ENCODE measurements at places on chromosomes 5 and 9. TPM values are rescaled to one million over a fixed set of nuclear protein-coding genes. Genes with fewer than 3 reads are reported as not detected.

DNA sequence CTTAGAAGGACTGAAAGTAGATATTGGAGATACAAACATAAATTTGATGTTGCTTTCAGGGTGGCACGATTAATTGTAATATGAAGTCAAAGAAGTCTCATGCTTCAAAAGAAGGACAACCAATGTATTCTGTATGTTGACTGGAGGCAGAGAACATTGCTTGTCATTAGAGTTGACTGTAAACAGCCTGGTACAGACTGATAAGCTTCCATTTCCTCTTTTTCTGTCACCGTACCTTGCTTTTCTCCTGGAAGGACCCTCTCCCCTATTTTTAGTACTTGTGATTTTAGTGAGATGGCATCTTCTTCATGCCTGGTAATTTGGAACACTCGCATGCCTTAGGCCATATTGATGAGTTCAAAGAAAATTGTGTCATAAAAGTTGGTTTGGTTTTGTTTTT is 809.4 kb downstream of the PRELID2 start:
- H3K27me3 ChIP-seq, result no peaks in the 10 kb centered on the region
- DNase-seq, result no peak
- H3K4me3 ChIP-seq, result no peak overlapping the region
- no peaks in the 10 kb centered on the region for H3K4me1 ChIP-seq
- H3K36me3 ChIP-seq, result no peaks in the 10 kb centered on the region

DNA sequence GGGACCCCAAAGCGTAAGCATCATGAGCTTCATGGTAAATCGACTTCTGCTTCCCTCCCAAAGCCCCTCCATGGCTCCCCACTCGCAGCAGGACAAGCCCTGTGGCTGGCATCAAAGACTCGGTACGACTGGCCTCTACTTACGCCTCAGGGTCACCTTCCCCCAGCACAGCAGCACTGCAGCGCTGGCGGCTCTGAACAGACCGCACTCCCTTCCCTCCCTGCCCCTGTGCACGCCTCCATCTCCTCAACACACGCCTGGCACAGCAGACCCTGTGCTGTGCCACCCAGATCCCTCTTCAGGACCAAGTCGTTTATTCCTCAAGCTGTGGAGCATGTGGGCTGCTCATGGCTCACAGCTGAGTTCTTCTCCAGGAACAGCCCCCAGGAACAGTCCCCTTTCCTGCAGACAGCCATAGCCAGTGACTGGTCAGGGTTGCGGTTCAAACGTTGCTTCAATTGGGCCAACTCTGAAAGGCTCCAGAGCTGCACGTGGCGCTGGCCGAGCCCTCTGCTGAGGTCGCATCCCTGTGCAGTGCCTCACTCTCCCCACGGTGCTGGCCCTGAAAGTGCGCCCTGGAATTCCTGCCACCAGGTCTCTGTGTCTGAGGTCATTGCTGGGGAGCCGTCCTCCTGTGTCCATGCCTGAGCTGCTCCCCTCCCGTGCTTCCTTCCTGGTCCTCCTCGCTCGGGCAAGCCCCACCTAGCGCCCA is 88.0 kb downstream of the ZNF354C start:
- H3K4me3 ChIP-seq, result no peak overlapping the region
- H3K36me3 ChIP-seq, result no peaks in the 10 kb centered on the region
- no peaks in the 10 kb centered on the region for H3K4me1 ChIP-seq
- no peak overlapping the region for H3K27ac ChIP-seq
- no peak for DNase-seq

GRCh38 chr9:131992906-131993657 is 86.6 kb downstream of the MED27 start:
- H3K4me1 ChIP-seq, result no peaks in the 10 kb centered on the region
- H3K4me3 ChIP-seq, result no peak overlapping the region
- no peak for DNase-seq
- no peaks in the 10 kb centered on the region for H3K36me3 ChIP-seq
- H3K27me3 ChIP-seq, result no peaks in the 10 kb centered on the region

DNA sequence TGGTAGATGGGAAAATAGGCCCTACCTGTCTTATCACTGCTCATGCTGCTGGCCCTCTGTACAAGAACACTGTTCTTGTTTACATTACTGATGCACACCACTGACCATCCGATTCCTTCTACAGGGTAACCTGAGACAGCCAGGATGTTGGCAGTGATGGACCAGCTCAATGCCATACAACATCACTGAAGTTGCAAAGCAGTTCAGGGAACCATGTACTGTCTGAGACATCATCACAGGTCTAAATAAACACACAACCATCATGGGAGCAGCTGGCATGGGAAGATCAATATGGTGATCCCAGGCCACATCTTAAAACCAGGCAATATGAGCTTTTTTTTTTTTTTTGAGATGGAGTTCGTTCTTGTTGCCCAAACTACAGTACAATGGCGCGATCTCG is 59.0 kb downstream of the IARS1 start:
- no peaks in the 10 kb centered on the region for H3K36me3 ChIP-seq
- no peaks in the 10 kb centered on the region for H3K27me3 ChIP-seq
- DNase-seq, result no peak
- no peaks in the 10 kb centered on the region for H3K4me1 ChIP-seq
- H3K4me3 ChIP-seq, result no peak overlapping the region

- H3K27me3 ChIP-seq, result no peaks in the 10 kb centered on the region
- no peaks in the 10 kb centered on the region for H3K4me1 ChIP-seq
- no peak overlapping the region for H3K27ac ChIP-seq
- no peaks in the 10 kb centered on the region for H3K36me3 ChIP-seq
Observed at GRCh38 chr5:43376496-43377140, 35.6 kb downstream of the CCL28 start.

GRCh38 chr5:139565411-139566305 is 4.5 kb downstream of the UBE2D2 start:
- peak; percentile 37 for DNase-seq
- H3K4me1 ChIP-seq, result peaks cover 80% of the 10 kb centered on the region
- no peaks in the 10 kb centered on the region for H3K36me3 ChIP-seq
- no peaks in the 10 kb centered on the region for H3K27me3 ChIP-seq

PLPP6 gene
- total RNA-seq, result 17.9 TPM

WDR38 gene
- total RNA-seq, result not detected

ANKRD33B gene
- total RNA-seq, result 1.5 TPM

REEP5 gene
- total RNA-seq, result 61.3 TPM

DNA sequence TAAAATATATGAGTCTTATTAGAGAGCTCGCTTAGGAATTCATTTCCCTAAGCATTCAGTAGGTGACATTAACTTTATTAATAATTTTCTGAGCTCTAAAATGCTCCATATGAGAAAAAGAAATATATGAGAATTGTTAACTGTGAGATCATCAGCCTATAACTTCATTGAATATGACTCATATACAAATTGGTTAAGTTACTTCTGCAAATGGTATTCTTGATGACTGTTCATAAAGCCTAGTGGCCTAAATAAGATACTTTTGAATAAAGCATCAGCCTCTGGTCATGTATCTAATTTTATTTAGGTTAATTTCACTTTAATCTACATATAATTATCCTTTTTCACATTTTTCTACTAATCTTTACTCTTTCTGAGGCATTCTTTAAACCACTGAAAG is 710.2 kb upstream of the ACO1 start:
- H3K36me3 ChIP-seq, result no peaks in the 10 kb centered on the region
- H3K4me3 ChIP-seq, result no peak overlapping the region

GRCh38 chr9:65459756-65460320 is 174.8 kb upstream of the FOXD4L5 start:
- no peak for DNase-seq
- no peak overlapping the region for H3K27ac ChIP-seq
- H3K4me3 ChIP-seq, result no peak overlapping the region
- no peaks in the 10 kb centered on the region for H3K4me1 ChIP-seq
- no peaks in the 10 kb centered on the region for H3K36me3 ChIP-seq

PCDHGA6 gene
- total RNA-seq, result 4.0 TPM

GRCh38 chr5:3167473-3167872 is 416.0 kb upstream of the IRX2 start:
- no peak overlapping the region for H3K27ac ChIP-seq
- H3K27me3 ChIP-seq, result no peaks in the 10 kb centered on the region
- no peak for DNase-seq
- no peaks in the 10 kb centered on the region for H3K4me1 ChIP-seq
- no peaks in the 10 kb centered on the region for H3K36me3 ChIP-seq
- no peak overlapping the region for H3K4me3 ChIP-seq

IFNA2 gene
- total RNA-seq, result not detected

- no peak overlapping the region for H3K4me3 ChIP-seq
- H3K27me3 ChIP-seq, result peaks cover 5% of the 10 kb centered on the region
- no peak for DNase-seq
- H3K4me1 ChIP-seq, result peaks cover 19% of the 10 kb centered on the region
- H3K36me3 ChIP-seq, result no peaks in the 10 kb centered on the region
- H3K27ac ChIP-seq, result no peak overlapping the region
Observed at GRCh38 chr9:136965771-136966484, 11.4 kb upstream of the PTGDS start.

- DNase-seq, result peak; percentile 98
- H3K36me3 ChIP-seq, result no peaks in the 10 kb centered on the region
- H3K4me3 ChIP-seq, result peak within 1 kb of the TSS; percentile 76
Observed at GRCh38 chr5:177311723-177312648, at the start of gene MXD3. MXD3 (minus strand) TSS chr5:177311898; CDS start chr5:177311830, 68 bp downstream.

All from transverse colon (tissue), 4 donors.